ENCODE measurements at places on chromosomes 6 and 20.

- DNase-seq: no peak
Measured at GRCh38 chr6:155228546-155229166, 35.2 kb upstream of the CLDN20 start.

DNA sequence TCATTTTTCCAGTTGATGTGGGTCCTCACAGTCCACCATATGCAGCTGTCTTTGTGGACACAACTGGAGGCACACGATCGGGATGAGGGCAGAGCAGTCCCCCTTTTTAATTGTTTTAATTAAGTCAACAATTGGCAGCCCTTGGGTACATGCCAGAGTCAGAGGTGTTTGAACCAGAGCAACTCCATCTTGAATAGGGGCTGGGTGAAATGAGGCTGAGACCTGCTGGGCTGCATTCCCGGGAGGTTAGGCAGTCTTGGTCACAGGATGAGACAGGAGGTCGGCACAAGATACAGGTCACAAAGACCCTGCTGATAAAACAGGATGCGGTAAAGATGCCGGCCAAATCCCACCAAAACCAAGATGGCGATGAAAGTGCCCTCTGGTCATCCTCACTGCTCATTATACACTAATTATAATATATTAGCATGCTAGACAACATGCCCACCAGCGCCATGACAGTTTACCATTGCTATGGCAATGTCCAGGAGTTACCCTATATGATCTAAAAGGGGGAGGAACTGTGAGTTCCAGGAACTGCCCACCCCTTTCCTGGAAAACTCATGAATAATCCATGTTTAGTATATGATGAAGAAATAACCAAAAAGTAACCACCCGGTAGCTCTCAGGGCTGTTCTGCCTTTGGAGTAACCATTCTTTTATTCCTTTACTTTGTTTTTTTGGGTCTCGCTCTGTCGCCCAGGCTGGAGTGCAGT lies 31.8 kb upstream of the BLCAP start:
- no peak for DNase-seq

- DNase-seq: no peak
Measured at GRCh38 chr6:28207510-28208110, 17.5 kb upstream of the ZSCAN9 start.

- DNase-seq: no peak
Measured at GRCh38 chr6:36247693-36248092, 22.2 kb upstream of the PNPLA1 start.

- no peak for DNase-seq
Measured at GRCh38 chr6:99668036-99668705, 61.5 kb downstream of the PRDM13 start.

- DNase-seq: no peak
Measured at GRCh38 chr6:10391299-10391630, 23.6 kb downstream of the TFAP2A start.

- no peak for DNase-seq
Measured at GRCh38 chr6:44431118-44431725, 43.7 kb downstream of the CDC5L start.

- no peak for DNase-seq
Measured at GRCh38 chr6:97947841-97948240, 664.8 kb upstream of the MMS22L start.

- no peak for DNase-seq
Measured at GRCh38 chr6:88750936-88751335, 212.5 kb downstream of the RNGTT start.

DNA sequence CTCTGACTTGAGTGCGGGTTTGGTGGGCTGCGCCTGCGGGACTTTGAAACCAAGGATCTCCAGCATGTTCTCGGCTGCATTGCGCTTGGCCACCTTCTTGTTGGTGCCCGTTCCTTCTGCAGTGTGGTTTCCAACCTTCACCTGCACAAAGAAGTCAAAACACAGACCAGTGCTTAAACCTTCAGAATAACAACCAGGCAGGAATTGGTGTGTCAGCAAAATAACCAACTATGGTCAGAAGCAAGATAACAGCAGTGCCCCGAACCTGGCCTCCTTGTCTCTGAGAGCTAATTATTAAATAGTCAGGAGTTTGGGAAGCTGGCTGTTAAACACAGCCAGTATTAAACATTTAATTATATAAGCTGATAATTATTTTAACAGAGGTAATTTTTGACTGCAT lies 68.1 kb downstream of the STAU1 start:
- no peak for DNase-seq

DNA sequence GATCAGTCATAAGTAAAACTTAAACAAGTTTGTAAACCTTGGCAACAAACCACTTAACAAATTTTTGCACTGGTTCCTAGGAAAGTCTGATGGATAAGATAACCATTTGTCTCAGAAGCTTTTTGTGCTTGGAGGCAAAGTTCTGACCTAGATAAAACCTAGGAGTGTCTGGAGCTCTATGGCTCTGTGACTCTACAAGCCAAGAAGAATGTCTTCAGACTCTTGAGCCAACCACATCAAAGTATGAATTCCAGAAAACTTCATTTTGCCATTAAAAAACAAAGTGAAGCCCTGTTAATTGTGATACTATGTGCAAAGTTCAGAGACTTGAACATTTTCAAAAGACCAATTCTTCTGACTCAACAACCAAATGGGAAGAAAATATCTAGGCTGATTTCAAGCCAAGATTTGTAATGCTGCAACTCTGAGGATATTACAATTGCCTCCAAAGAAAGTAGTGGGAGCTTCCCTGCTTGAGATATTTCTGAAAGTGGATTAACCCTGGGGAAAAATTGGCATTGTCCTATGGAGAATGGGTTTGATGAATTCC lies 158.1 kb upstream of the FOXQ1 start:
- no peak for DNase-seq

GRCh38 chr6:133131621-133132465 lies 109.3 kb upstream of the EYA4 start:
- no peak for DNase-seq

DNA sequence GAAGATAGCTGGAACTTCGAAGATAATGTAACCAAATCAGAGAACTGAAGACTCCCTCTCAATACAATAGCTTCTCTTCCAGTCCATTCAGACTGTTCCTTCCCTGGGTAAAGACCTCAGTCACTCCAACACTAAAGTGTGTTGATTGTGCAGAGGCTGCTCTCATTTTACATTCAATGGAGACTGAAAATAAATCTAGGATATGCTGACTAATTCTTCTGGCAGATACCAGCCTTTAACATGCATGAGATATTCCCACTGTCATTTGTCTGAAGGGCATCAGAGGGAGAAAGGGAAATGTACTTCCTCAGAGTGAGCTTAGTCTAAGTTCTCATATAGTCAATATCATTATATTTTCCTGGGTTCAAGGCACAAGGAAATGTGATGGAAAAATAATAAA lies 166.4 kb upstream of the IRAK1BP1 start:
- DNase-seq: no peak

GRCh38 chr20:31355981-31356380 lies 12.4 kb upstream of the DEFB118 start:
- DNase-seq: no peak

DNA sequence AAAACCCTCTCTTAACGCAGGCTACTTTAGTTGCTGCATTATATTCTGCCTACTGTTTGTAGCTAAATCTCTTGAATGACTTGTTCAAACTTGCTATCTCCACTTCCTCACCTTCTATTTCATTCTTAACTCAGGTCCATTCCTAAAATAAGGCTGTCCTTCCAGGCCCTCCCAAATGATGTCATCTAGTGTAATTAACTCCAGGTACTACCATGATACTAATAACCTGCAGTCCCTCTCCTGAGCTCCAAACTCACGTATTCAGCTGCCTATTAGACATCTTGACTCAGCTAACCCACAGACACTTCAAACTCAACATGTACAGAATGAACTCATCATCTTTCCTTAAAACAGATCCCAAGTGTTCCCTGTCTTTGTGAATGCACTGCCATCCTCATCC lies 10.5 kb upstream of the TOP1 start:
- no peak for DNase-seq

DNA sequence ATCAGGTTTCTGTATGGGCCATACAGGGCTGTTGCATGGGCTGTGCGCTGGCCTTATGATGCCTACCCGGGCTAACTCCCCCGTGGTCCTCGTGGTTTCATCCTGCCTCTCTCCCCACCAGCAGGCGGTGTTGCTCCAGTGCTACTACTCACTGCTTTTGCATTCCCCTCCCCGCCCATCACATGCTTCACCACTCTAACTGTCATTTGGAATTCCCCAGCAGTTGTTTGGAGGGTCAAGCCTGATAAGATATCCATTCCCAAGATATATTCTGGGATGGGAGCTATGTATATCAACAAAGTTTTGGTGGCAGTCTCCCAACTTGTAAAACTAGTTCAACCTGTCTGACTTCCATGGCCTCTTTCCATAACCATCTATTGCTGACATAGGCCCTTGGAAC lies 233.2 kb upstream of the SOX4 start:
- DNase-seq: no peak
